Cardiac muscle cell (in vitro differentiated cells and primary cell): ENCODE measurements at places on chromosomes 3 and 15. TPM values are rescaled to one million over a fixed set of nuclear protein-coding genes. Genes with fewer than 3 reads are reported as not detected.
A peak's percentile ranks its signal among the peaks of the same experiment; 100 is the strongest.

The GOLGA6L10 gene
- 0.24 and 0.27 TPM in 2 replicates for polyA plus RNA-seq

GRCh38 chr3:30672959-30673358, 66.6 kb downstream of the TGFBR2 start:
- no peak overlapping the region for H3K27ac ChIP-seq
- H3K27me3 ChIP-seq, result no peaks in the 10 kb centered on the region
- DNase-seq, result peak; percentile 47
- peaks cover 36% of the 10 kb centered on the region for H3K36me3 ChIP-seq
- H3K4me3 ChIP-seq, result no peak overlapping the region

DNA sequence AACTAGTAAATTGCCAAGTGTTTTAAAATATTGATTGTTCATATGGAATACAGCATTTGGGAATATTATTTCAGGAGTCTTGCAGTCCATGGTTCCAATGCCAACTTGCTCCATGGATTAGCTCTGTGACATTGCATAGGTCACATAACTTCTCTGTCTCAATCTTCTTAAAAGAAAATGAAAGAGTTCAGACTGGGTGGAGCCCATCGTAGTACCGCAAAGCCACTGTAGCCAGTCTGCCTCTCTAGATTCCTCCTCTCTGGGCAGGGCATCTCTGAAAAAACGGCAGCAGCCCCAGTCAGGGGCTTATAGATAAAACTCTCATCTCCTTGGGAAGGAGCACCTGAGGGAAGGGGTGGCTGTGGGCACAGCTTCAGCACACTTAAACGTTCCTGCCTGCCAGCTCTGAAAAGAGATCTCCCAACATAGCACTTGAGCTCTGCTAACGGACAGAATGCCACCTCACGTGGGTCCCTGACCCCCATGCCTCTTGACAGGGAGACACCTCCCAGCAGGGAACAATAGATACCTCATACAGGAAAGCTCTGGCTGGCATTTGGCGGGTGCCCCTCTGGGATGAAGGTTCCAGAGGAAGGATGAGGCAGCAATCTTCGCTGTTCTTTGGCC, 168.8 kb upstream of the CNTN4 start:
- no peak overlapping the region for H3K4me3 ChIP-seq
- no peak for DNase-seq
- H3K36me3 ChIP-seq, result no peaks in the 10 kb centered on the region
- H3K27me3 ChIP-seq, result no peaks in the 10 kb centered on the region
- no peaks in the 10 kb centered on the region for H3K4me1 ChIP-seq
- no peak overlapping the region for H3K27ac ChIP-seq

- no peak overlapping the region for H3K4me3 ChIP-seq
- no peaks in the 10 kb centered on the region for H3K27me3 ChIP-seq
- no peaks in the 10 kb centered on the region for H3K4me1 ChIP-seq
- DNase-seq, result peak; percentile 74
These were observed 27.7 kb upstream of the IL20RB start for GRCh38 chr3:136929977-136930670.
